ENCODE measurements at places on chromosomes 6 and 20.
A peak's percentile ranks its signal among the peaks of the same experiment; 100 is the strongest.

GRCh38 chr20:35281506-35282101 is 3.0 kb downstream of the EIF6 start:
- no peak for DNase-seq

DNA sequence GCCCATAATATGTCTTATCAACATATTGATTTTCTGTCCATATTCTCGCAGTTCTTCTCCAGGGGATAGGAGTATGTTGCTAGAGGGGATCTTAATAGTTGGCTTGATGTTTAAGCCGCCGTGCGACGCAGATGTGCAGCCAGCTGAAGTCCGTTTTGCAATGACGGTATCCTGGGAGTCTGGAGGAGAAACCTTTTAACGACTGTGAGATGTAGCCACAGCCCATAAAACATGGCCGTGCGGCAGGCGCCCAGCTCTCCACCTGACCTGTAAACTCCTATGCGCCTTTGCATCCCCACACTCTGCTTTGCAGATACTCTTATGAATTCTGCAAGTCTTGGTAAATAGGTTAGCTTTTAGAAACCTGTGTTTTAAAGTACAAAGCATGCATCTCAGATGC is 36.9 kb downstream of the BMP6 start:
- no peak for DNase-seq

GRCh38 chr6:79048611-79049010 is 29.4 kb downstream of the PHIP start:
- DNase-seq: peak; percentile 44

GRCh38 chr6:897528-898207 is 204.7 kb upstream of the EXOC2 start:
- no peak for DNase-seq

- DNase-seq: no peak
These were observed 131.1 kb upstream of the BEND3 start for GRCh38 chr6:107246249-107246971.

- DNase-seq: peak; percentile 66
These were observed 24.6 kb downstream of the ATG5 start for GRCh38 chr6:106300944-106301343.

GRCh38 chr6:144219056-144219685 is 66.0 kb upstream of the UTRN start:
- DNase-seq: peak; percentile 72

All from dermis blood vessel endothelial cell (primary cell).